Stimulated activated CD8-positive, alpha-beta memory T cell treated with anti-CD3 and anti-CD28 coated beads, Interleukin-2, amount 100 ng/mL, for 1 hour (primary cell): ENCODE measurements at places on chromosomes 16 and 17.
A peak's percentile ranks its signal among the peaks of the same experiment; 100 is the strongest.

DNA sequence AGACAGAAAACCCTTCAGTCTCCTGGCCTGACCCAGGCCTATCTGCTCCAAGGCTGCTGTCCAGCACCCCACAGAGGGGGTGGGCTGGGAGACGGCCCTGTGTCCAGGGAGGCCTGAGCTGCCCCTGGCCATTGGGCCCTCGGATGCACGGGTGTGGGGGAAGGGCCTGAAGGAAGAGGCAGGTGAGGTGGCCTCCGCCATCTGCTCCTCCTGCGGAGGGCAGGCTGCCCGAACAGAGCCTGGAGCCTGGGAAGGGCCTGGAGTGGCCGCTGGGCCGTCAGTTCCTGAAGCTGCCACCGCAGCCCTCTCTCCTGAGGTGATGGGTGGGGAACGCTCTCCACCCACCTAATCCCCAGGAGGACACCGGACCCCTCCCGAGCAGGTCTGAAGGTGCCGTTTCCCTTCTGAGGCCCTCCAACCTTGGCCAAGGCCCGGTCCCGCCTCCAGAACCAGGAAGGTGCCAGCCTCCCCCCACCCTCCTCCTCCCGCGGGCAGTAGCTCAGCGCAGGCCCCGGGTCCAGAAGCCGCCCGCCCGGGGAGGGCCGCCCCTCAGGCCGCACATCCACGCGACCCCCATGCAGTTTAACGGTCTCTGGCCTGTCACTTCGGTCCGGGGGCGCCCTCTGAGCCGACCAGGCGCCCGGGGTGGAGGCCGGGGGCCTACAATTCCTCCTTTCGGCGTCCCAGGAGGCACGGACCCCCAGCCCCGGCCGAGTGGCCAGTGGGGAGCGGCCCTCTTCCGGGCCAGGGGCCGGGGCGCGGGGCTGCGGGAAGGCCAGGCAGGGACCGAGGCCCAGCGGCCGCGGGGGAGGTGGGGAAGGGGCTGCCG is 835 bp downstream of the FBXL16 start:
- DNase-seq, result no peak

- DNase-seq, result no peak
These were observed 37.7 kb upstream of the MEAK7 start for GRCh38 chr16:84541999-84542817.

- DNase-seq, result no peak
These were observed 61.3 kb downstream of the GRIN2A start for GRCh38 chr16:10120953-10121352.

DNA sequence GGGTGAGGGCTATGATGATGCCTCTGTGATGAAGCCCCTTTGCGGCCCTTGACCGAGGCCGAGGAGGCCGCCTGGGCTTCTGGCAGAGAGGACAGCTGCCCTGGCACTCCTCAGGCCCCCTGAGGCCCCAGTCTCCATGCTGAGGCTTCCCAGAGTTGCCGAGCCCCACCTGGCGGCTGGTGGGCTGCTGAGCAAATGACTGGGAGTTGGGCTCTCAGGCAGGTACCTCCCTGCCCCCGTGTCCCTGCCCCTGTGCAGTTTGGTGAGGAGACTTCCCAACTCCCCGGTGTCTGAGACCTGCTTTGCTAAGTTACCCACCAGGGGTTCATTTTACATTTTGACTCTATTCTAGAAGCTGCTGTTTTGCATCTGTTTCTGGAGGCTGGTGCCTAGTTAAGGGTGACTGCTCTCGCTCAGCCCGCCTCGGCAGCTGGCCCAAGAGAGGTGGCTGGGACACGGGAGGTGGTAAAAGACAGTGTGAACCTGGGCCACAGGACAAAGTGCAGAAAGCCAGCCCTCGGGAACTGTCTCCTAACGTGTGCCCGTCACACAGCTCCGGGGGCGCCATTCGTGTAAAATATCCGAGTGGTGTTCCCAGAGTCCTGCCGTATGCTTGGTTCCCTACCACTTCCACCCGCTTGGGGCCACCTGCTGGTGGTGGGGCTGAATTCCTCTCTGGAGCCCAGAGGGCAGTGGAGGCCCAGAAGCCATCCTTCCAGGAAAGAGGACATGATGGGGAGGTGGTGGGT is 134.5 kb downstream of the RAB11FIP4 start:
- no peak for DNase-seq

DNA sequence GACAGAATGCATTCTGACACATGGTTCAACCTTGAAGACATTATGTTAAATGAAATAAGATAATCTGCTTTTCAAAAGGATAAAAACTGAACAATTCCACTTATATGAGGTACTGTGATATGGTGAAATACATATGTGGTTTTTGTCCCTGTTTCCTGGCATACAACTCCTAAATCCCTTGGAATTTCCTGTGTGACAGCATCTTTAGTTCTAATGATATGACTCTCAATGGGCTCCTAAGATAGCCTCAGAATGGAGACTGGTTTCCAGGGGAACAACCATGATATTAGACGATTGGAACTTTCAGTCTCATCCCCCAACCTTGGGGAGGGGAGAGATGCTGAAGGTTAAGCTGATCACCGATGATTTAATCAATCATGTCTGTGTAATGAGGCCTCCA is 37.7 kb upstream of the PHLPP2 start:
- no peak for DNase-seq

GRCh38 chr17:1111599-1112443 is 68.0 kb downstream of the ABR start:
- DNase-seq, result no peak

DNA sequence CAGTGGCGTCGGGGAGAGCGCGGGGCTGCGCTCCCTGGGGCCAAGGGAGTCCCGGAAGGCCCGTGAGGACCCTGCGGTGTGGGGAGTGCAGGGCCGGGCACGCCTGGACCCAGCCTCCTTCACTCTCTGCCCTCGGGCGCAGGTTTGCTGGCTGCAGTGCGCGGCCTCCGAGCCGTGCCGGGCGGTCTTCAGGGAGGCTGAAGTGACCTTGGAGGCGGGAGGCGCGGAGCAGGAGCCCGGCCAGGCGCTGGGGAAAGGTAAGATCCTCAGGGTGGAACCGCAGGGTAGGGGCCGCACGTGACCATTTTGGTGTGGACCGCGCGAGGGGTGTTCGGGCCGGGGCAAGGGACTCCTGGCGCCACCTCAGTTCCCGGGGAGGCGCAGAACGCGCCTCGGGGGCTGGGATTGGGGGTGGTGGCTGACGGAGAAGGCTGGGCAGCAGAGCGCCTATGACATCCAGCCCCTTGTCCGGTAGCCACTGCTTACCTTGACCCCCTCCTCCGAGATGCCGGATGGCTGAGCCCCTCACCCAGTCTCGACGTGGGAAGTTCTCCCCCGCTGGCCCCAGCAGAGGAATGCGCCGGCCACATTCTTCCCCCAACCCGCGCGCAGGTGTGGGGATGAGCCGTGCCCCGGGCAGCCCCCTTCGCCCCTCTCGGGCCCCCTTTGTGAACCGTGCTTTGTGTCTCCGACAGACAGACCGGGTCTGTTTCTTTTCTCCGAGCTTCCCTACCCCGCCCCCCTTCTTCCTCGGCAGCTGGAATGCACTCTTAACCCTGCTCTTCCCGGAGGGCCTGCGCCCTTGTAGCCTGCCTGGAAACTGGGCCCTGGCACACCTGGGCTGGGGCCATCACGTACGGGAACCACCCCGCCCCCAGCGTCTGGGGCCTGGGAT is 631 bp downstream of the CDH3 start:
- DNase-seq, result no peak

DNA sequence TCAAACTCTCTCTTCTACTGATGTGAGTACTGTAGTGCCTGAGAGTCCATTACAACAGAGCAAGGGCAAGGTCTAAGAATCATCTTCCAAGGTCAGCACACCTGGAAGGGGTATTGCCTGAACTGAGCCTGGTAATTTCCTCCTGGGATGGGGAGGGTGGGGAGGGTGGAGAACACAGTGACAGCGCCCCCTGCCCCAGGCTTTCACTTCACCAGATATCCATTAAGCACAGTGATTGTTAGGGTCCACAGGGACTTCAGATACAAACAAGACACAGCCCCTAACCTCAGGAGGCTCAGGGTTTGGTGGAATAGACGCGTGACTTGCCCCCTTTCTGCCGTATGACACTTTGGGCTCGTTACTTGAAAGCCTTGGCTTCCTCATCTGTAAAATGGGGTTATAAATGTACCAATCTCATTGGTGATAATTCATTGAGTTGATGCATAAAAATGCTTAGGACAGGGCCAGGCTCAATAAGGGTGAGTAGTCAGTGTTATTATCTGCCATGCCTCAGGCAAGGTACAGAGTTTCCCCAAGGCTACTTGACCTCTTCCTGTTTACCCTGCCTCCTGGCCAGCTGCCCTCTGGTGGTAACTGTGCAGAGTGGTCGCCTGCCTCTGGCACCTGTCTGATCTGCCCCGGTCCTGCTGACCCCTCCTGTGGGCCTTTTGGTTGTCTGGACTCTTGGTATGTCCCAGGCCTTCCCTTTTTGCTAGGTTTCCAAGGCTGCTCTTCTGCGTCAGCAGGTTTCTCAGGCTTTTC is 13.1 kb upstream of the BRD7 start:
- no peak for DNase-seq

- no peak for DNase-seq
These were observed 20.7 kb downstream of the DNAH9 start for GRCh38 chr17:11618861-11619566.

DNA sequence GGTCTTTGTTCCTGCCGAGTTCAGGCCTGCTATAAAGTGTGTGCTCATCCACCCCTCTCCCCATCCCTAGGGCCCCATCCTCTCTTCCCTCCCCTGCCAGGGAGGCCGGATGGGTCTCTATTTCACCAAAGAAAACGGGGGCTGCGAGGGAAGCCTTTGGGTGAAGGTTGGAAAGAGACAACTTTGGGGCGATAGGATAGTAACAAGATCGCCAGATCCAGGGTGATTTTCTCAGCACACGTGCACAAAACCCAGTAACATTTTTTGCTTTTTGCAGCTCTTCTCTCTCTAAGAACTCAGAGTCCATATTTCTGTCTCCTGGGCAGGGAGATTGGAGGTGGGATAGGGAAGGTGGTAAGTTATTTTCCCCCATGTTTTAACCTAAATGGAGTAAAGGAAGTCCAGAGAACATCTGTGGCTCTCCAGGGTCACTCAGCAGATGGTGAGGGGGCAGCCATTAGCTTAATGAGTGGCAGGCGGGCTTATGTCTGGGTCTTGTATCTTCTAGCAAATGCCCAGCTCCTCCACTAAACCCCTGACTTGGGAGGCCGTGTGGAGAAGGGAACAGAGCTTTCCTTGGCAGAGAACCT is 6.9 kb downstream of the CCR7 start:
- DNase-seq, result no peak

GRCh38 chr17:55527540-55528118 is 16.4 kb upstream of the SMIM36 start:
- DNase-seq, result no peak

DNA sequence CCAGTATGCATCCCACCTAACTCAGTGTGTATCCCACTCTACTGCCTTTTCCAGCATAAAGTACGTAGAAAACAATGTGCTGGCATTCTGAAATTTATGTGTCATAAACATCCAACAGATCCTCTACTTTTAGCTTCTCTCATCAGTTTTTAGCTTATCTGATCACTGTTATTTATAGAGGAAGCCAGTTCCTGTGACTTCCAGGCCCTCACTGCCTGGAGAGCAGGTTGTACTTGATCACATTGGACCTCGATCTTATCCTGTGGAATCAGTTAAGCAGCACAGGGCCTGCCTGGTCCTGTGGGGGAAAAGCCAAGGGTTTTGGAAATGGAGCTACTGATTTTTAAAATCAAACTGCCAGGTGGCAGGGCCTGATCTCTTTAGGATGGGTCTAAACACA is 30.8 kb downstream of the PRSS54 start:
- no peak for DNase-seq

- DNase-seq, result no peak
These were observed 336.1 kb upstream of the TBX2 start for GRCh38 chr17:61063528-61063927.

GRCh38 chr17:1712271-1712670 is 2.1 kb upstream of the TLCD2 start:
- DNase-seq, result no peak

DNA sequence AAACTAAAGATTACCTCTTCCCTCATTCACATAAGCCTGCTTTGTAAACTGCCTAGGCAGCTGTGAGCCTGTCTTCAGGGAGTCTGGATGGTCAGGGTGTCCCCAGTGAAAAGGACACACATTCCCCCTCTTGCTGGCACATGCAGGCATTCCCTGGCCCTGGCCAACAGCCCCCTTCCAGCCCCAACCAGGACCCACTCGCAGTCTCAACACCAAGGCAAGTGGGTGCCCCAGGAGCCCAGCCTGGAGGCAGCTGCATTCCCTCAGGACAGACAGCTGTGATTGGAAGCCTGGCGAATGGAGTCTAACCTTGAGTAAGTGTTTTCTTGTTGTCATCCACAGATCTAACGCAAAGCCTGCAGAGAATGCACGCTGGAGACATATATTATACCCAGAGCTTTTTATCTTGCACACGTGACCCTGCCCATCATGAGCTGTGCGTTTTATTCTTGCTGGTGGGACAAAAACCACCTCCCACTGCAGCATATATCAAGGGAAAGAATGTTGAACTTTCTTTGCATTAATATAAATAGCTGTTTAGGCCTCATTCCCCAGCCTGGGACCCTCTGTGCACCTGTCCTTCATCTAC is 95.0 kb upstream of the LHX1 start:
- no peak for DNase-seq

DNA sequence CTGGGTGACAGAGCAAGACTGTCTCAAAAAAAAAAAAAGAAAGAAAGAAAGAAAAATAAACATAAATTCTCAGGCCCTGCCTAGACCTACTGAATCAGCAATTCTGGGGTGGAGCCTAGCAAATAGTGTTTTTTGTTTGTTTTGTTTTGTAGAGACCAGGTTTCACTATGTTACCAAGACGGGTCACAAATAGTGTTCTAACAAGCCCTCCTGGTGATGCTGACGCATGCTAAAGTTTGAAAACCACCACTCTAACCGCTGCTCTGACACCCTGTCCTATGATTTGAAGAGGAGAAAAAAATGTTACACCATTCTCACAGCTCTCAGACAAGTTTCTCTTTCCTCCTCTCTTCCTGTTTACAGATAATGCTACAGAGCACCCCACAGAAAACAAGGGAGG is 1.5 kb downstream of the MRPL10 start:
- DNase-seq, result peak; percentile 44

DNA sequence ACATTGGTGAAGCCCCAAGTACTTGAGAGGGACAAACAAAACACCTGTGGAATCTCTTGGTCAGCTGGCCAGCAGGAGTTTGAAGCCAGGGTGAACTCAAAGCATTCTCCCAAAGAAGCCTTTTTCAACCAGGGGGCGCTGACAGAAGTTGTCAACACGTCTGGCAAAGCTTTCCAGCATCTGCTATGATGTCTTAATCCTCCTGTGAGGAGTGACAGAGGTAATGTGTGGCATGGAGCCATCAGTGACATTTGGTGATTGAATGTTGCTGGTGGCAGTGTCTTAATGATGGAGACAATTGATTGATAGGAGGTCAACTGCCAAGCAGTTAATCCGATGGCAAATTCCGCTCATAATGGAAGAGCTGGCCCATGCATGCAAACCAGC is 257.6 kb upstream of the HSBP1 start:
- no peak for DNase-seq

DNA sequence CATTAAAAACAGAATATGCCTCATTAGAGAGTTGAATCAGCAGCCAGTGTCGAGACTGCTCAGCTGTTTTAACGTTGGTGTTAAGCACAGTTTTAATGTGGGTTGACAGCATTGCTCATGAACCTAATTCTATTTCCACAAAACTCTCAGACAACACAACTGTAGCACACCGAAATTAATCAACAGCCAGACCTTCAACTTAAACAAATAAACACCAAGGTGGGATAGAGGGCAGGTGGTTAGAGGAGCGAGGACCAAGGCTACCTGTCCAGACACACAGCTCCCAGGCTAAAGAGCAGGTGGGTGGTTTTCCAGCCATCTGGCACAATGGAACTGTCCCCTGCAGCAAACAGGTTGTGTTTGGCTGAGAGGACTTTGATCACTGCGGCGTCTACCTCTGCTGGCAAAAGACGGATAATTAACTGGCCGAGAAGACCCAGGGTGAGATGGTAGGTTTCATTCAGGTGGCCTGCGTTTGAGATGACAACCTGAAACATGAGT is 69.6 kb upstream of the ATP2A3 start:
- DNase-seq, result no peak
